ENCODE measurements at places on chromosomes 3 and 15.

DNA sequence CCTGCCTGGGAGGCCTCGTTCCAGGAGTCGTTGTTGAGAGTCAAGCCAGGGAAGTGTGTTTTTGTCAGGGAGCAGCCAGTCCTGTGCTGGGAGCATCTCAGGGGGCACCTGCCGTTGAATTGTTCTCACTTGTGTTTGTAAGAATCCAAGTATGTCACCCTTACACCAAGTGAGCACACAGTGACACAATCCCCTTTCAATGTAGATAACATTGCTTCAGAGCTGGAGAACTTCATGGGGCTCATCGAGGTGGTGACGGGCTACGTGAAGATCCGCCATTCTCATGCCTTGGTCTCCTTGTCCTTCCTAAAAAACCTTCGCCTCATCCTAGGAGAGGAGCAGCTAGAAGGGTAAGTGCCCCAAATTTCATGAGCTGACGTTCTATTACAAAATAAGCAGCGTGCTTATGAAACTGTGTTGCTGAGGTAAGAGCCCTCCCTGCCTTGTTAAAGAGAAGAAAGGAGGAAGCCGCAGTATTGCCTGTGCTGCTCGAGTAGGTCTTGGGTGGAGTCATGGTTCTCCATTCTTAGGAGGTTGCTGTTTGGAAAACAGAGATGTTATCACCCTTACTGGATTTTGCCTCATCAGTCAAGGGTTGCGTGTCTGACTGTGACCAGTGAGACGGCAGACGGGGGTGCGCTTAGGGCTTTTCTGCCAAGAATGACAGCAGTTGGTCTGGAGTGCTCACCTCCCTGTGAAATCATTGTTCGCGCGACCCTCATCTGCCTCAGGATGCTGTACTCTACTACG is 108.1 kb downstream of the PGPEP1L start:
- no peaks in the 10 kb centered on the region for H3K27me3 ChIP-seq
- DNase-seq = no peak
- peaks cover 5% of the 10 kb centered on the region for H3K4me1 ChIP-seq
- H3K4me3 ChIP-seq = no peak overlapping the region
- no peak overlapping the region for H3K27ac ChIP-seq
- H3K36me3 ChIP-seq = peaks cover 5% of the 10 kb centered on the region

DNA sequence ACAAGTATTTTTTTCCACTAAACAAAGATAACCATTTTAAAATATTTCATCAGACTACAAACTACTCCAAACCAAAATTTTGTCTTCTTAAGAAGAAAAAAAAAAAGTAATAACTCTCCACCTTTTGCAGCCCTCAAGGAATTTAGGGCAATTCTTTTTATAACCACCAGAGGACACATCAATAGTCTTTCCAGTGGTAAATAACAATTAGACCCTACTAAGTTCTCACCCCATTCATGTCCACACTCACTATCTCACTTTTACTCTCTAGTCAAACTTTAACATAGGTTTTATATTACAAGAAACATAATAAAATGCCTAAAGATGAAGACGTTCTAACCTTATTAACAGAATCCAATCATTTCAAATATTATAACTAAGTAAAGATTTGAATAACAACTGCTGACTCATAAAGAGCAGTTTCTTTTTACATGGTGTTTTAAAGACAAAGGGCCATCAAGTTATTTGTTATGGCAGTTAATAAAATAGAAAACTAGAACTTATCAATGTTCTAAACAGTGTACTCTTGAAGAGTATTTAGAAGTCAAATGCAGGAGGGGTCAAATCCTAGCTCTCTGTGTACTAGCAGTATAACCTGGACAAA is 33.0 kb downstream of the CCDC39 start:
- no peak overlapping the region for H3K27ac ChIP-seq
- H3K4me3 ChIP-seq = no peak overlapping the region
- H3K27me3 ChIP-seq = no peaks in the 10 kb centered on the region
- no peak for DNase-seq
- H3K36me3 ChIP-seq = no peaks in the 10 kb centered on the region

GRCh38 chr3:108472001-108472591 is 38.3 kb downstream of the MYH15 start:
- no peaks in the 10 kb centered on the region for H3K27me3 ChIP-seq
- DNase-seq = no peak
- no peaks in the 10 kb centered on the region for H3K4me1 ChIP-seq
- no peak overlapping the region for H3K4me3 ChIP-seq
- H3K27ac ChIP-seq = no peak overlapping the region

DNA sequence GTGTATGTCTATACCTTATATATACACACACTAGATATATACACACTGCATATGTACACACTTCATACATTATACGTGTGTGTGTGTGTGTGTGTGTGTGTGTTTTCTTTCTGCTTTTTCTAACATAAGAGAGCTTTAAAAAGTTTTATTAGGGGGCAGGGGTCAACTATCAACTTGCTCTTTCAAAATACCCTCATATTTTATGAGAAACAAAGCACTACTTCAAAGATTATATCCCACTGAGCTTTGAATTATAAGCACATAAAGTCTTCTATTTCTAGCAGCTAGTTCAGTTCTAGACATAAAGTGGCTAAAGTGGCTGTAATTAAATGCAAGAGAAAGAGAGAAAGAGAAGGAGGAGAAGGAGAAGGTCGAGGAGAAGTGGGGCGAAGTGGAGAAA is 1361.3 kb downstream of the ZPLD1 start:
- no peak for DNase-seq
- H3K36me3 ChIP-seq = no peaks in the 10 kb centered on the region
- H3K27me3 ChIP-seq = no peaks in the 10 kb centered on the region
- H3K4me3 ChIP-seq = no peak overlapping the region
- H3K4me1 ChIP-seq = no peaks in the 10 kb centered on the region

GRCh38 chr3:37982331-37982730 is 8.3 kb upstream of the VILL start:
- H3K4me3 ChIP-seq = no peak overlapping the region
- DNase-seq = no peak
- H3K27ac ChIP-seq = no peak overlapping the region
- no peaks in the 10 kb centered on the region for H3K27me3 ChIP-seq
- no peaks in the 10 kb centered on the region for H3K4me1 ChIP-seq
- no peaks in the 10 kb centered on the region for H3K36me3 ChIP-seq

GRCh38 chr3:64431526-64432091 is 206.3 kb upstream of the PRICKLE2 start:
- H3K27me3 ChIP-seq = no peaks in the 10 kb centered on the region
- no peak overlapping the region for H3K27ac ChIP-seq
- no peaks in the 10 kb centered on the region for H3K4me1 ChIP-seq
- no peak overlapping the region for H3K4me3 ChIP-seq
- no peak for DNase-seq

DNA sequence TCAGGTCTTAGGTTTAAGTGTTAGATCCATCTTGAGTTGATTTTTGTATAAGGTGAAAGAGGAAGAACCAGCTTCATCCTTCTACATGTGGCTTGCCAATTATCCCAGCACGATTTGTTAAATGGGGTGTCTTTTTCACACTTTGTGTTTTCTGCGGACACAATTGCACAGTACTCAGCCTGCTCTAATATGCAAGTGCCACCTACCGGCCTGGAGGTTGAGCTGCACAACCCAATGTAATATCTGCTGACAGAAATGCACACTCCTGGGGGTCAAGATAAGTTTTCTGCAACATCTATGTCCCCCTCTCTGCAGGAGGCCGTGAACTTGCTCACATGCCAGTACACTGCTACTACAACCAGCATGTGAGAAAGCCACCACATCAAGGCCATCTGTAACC is 791.9 kb upstream of the ROBO1 start:
- H3K27me3 ChIP-seq = no peaks in the 10 kb centered on the region
- H3K27ac ChIP-seq = no peak overlapping the region
- H3K36me3 ChIP-seq = no peaks in the 10 kb centered on the region
- H3K4me3 ChIP-seq = no peak overlapping the region

All from iPS DF 6.9 (cell line).